ENCODE measurements at places on chromosomes 3 and 15.

- no peak for DNase-seq
Observed at GRCh38 chr3:43171748-43172147, 65.9 kb upstream of the POMGNT2 start.

GRCh38 chr15:40340038-40340739, 550 bp downstream of the CCDC9B start:
- DNase-seq = peak; percentile 78

GRCh38 chr3:111691293-111691909, 96.3 kb upstream of the ZBED2 start:
- DNase-seq = no peak

GRCh38 chr15:80260551-80260950, 8.5 kb upstream of the CTXND1 start:
- DNase-seq = peak; percentile 20

DNA sequence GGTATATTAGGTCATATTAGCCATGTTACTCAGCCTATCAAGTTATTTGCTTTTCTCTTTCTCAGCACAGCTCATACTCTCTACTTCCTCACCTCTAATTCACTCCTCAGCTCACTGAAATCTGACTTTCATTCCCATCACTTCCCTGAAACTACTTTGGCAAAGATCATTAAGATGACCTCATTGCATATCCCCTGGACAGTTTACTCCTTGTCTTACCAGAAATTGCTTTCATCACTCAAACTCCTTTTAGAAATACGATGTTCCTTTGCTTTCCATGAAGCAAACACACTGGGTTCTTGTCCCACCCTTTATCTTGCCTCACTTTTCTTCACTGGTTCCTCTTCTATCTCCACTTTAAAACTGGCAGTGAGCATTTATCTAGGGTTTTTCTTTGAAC, 354.4 kb downstream of the TUSC7 start:
- no peak for DNase-seq

All from RWPE2 (cell line).